ENCODE measurements at places on chromosomes 5 and 9.

- no peak for DNase-seq
Measured at GRCh38 chr5:137622850-137623249, 113.0 kb downstream of the KLHL3 start.

DNA sequence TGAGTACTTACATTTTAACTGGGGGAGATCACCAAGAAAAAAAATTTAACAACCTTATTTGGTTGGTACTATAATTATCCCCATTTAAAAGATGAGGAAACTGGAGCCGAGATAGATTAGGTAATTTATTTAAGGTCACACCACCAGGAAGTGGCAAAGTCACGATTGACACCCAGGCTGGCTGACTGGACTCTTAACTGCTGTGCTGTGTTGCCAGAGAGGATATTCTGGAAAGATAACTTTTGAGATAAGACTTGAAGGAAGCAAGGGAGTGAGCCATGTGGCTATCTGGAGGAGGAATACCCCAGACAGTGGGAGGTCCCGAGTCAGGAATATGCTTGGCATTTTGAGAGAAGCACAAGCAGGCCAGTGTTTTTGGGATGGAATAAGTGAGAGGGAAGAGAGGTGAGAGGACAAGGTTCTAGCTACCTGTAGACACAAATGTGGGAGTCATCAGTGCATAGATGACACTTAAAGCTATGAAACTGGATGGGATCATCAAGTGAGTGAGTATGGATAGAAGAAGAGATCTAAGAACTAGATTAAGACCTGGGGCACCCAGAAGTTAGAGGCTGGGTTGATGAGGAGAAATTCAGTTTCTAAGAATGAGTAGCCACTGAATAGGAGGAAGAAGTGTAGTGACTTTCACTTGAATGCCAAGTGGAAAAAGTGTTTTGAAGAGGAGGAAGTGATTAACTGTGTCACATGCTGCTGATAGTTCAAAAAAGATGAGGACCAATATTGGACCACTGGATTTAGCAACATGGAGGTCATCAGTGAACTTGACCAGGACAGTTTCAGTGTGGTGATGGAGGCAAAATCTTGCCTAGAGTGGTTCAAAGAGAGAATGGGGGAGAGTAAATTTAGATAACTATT, 25.6 kb downstream of the PDE8B start:
- no peak for DNase-seq

- DNase-seq = no peak
Measured at GRCh38 chr5:51383131-51384121, at the start of gene ISL1. Gene ISL1, plus strand, starts transcription at chr5:51383448. Its CDS starts 224 bp downstream, at chr5:51383672.

- DNase-seq = no peak
Measured at GRCh38 chr5:168851902-168852321, 272.7 kb upstream of the PANK3 start.

DNA sequence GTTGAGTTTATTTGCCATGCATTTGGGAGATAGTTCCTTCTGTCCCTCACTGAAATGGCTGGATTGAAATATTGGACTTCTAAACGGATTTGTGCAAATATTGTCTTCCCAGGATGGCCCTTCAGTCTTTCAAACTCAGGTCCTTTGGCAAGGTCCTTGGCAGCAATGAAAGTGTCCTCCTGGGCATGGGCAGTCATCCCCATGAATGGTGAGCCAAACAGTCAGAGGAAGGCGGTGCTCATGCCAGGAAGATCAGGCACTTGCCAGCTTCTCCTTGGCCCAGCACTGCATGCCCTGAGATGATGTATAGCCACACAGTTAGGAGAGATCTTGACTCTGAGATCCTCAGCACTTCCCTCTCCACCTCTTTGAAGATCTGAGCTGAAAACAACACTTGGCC, 221.4 kb upstream of the KLF4 start:
- DNase-seq = no peak

GRCh38 chr9:79617395-79617794, 45.6 kb downstream of the TLE4 start:
- DNase-seq = no peak

DNA sequence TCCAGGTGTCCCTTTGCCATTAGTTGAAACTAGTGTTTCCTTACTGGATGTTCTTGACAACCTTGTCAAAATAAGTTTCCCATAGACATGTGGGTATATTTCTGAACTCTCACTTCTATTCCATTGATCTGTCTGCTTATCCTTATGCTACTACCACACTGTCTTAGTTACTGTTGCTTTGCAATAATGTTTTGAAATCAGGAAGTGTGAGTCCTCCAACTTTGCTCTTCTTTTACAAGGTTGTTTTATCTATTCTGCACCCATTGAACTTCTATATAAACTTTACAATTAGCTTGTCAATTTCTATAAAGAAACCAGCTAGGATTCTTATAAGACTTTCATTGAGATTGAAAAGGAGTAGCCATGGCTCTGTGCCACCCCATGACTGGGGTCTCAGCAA, 24.3 kb downstream of the CD14 start:
- no peak for DNase-seq

DNA sequence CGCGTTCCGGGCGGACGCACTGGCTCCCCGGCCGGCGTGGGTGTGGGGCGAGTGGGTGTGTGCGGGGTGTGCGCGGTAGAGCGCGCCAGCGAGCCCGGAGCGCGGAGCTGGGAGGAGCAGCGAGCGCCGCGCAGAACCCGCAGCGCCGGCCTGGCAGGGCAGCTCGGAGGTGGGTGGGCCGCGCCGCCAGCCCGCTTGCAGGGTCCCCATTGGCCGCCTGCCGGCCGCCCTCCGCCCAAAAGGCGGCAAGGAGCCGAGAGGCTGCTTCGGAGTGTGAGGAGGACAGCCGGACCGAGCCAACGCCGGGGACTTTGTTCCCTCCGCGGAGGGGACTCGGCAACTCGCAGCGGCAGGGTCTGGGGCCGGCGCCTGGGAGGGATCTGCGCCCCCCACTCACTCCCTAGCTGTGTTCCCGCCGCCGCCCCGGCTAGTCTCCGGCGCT, at the start of gene DAPK1:
Gene DAPK1, plus strand, starts transcription at position 264 of the 442 bp plus-strand sequence. CDS start 1,211 bp downstream, outside the sequence.
- DNase-seq = no peak

DNA sequence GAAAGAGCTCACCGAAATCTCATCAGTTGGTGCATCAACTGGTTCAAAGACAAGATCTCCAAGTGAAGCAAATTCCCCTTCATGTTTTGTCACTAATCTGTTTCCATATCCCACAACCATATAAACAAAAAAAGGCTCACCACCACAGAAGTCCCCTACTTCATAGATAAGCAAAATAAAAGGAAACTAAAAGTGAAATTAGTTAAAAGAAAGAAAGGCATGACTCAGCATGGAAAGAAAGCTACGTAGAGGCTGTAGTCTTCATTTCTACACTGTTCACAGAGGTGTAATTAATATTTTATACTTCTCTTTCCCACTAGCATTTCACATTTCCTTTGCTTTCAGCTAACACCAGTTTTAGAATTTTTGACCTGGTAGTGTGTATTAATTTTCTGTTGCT, 208.0 kb downstream of the CYLC2 start:
- DNase-seq = no peak

DNA sequence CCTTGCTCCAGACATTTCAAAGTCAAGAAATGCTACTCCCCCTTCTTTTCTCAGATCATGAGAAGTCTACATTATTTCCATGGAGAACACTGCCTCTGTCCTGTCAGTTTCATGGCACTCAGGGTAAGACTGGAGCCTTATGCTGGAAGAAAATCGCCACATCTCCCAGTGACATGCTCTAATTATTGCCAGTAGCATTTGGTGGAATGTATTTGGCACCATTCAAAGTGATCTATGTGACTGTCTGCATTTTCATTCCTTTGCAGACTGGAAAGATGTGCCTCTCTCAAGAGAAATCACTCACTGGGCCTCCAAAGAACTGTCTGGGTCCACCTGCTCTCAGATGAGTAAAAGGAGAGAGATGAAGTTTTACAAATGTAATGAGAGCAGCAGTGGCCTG, 840 bp upstream of the PLCXD3 start:
- DNase-seq = no peak

- no peak for DNase-seq
Measured at GRCh38 chr9:98784831-98785806, 11.2 kb downstream of the ANKS6 start.

DNA sequence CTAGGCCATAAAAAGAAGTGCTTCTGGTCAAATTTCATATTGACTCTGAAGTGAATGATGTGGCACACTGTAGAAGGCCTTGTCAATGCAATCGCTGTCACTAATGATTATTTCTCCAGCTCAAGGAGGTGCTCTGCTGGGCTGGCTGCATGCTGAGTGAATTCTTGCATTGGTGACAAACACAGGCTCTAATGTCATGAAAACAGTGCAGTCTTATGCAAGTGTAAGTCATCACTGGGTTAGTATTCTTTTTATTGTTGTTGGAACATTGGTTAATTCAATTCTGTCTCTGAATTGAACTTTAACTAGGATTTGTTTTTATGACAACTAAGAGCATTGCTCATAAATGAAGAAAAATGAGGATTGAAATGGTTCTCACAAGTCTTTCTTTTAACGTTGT, 57.3 kb upstream of the CD180 start:
- DNase-seq = no peak

GRCh38 chr5:13188371-13188770, 756.1 kb downstream of the DNAH5 start:
- DNase-seq = no peak

DNA sequence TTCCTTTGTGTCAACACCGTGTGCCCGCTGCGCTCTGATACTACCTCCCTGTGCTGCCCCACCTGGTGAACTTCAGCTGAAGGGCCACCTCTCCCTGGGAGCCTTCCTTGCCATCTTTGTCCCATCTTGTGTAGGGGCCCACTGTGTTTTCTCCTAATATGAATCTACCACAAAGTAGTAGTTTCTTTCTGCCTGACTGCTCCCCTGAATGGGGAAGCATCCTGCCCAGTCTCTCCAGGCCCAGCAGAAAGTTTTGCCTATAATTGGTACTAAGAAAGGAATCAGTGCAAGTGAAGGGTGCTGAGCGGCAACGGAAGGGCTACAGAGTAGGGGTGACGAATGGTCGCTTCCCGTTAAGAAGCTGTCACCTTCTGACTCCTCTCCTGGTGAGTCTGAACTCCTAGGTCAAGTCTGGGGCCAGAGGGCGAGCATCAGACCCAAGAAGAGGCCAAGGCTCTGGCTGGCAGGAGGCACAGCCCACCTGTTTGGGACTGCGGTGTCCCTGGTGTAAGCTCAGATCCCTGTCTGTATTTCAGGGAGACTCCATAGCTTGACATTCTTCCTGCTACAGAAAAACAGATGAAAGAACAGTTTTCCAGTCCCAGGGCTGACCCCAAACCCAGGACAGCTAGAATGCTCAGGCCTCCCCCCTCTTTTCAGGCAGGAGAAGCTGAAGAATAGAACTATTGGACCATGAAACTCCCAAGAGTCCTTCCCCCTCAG, 24.1 kb downstream of the WWC1 start:
- DNase-seq = no peak

GRCh38 chr9:366620-367019, 152.0 kb downstream of the DOCK8 start:
- no peak for DNase-seq

- DNase-seq = no peak
Measured at GRCh38 chr9:76617497-76618175, 146.6 kb upstream of the PCA3 start.

GRCh38 chr5:114362977-114363761, 1.3 kb downstream of the KCNN2 start:
- no peak for DNase-seq

GRCh38 chr5:163338-163620, 28.0 kb upstream of the LRRC14B start:
- DNase-seq = no peak

All from Panc1 (cell line).